ENCODE measurements at places on chromosomes 12 and 14. TPM values are rescaled to one million over a fixed set of nuclear protein-coding genes. Genes with fewer than 3 reads are reported as not detected.

DNA sequence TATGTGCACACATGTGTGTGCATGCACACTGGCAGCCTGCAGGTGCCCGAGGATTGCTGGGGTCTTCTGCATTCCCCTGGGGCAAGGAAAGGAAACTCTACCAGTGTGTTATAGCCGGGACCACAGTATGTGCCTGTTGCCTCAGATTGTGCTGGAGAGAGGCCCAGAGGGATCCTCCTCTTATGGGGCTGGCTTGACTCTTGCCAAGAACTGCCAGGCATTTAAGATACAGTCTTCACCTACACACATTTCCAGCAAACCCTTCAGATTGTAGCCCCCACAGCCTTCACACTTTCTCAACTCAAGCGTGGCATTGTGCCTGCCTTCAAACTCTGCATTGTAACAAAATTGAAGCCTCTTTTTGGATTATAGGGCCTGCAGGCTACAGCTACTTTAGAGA lies 176.7 kb upstream of the DYRK2 start:
- peaks cover 15% of the 10 kb centered on the region for H3K4me1 ChIP-seq
- no peaks in the 10 kb centered on the region for H3K36me3 ChIP-seq
- no peak overlapping the region for H3K4me3 ChIP-seq
- no peak overlapping the region for H3K27ac ChIP-seq

GRCh38 chr12:70603044-70603443 lies 34.2 kb downstream of the PTPRB start:
- H3K27me3 ChIP-seq = no peaks in the 10 kb centered on the region
- H3K36me3 ChIP-seq = peaks cover 6% of the 10 kb centered on the region
- peak; percentile 7 for DNase-seq
- peaks cover 50% of the 10 kb centered on the region for H3K4me1 ChIP-seq

DNA sequence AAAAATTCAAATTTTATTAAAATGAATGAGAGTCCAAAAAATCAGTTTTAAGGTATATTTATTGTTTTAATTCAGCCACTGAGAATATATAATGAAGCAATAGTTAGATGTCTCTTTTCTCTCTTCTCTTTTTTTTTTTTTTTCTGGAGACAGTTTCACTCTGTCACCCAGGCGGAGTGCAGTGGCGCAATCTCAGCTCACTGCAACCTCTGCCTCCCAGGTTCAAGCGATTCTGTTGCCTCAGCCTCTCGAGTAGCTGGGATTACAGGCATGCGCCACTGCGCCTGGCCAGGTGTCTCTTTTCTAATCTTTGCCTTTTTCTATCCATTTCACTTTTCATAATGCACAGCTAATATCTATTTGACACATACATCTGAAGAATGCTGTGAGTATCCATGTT lies 307.1 kb upstream of the RGS6 start:
- H3K27me3 ChIP-seq = peaks cover 6% of the 10 kb centered on the region
- H3K4me3 ChIP-seq = no peak overlapping the region
- H3K4me1 ChIP-seq = peaks cover 75% of the 10 kb centered on the region
- no peak for DNase-seq
- H3K27ac ChIP-seq = no peak overlapping the region

GRCh38 chr14:27367345-27367744 lies 769.5 kb upstream of the NOVA1 start:
- no peak overlapping the region for H3K4me3 ChIP-seq
- no peaks in the 10 kb centered on the region for H3K36me3 ChIP-seq

GRCh38 chr14:50092006-50092555 lies 24.3 kb downstream of the VCPKMT start:
- no peaks in the 10 kb centered on the region for H3K27me3 ChIP-seq
- no peak for DNase-seq
- H3K27ac ChIP-seq = no peak overlapping the region
- H3K36me3 ChIP-seq = peaks cover 9% of the 10 kb centered on the region

GRCh38 chr12:66637699-66638301 lies 41.1 kb downstream of the GRIP1 start:
- H3K36me3 ChIP-seq = no peaks in the 10 kb centered on the region
- H3K27ac ChIP-seq = no peak overlapping the region
- H3K27me3 ChIP-seq = peaks cover 14% of the 10 kb centered on the region

- H3K27me3 ChIP-seq = no peaks in the 10 kb centered on the region
- H3K27ac ChIP-seq = no peak overlapping the region
- no peak overlapping the region for H3K4me3 ChIP-seq
Measured at GRCh38 chr12:125892276-125892675, 827.0 kb downstream of the AACS start.

Gene AQP5
- not detected for total RNA-seq

Gene MAP3K9
- total RNA-seq = 0.51 TPM

Gene TEP1
- 14.6 TPM for total RNA-seq

Gene TMEM52B
- 0.74 TPM for total RNA-seq

All from HFFc6 (cell line).